Hepatic stellate cell (primary cell): ENCODE measurements at places on chromosomes 12 and 14.

DNA sequence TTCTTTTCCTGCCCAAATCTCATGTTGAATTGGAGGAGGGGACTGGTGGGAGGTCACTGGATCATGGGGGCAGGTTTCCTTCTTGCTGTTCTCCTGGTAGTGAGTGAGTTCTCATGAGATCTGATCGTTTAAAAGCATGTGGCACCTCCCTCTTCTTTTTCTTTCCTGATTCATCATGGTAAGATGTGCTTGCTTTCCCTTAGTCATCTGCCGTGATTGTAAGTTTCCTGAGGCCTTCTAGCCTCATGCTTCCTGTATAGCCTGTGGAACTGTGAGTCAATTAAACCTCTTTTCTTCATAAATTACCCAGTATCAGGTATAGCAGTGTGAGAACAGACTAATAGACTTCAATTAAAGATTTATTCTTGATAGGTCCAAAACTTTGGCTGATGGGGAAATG lies 83.5 kb downstream of the CAND1 start:
- DNase-seq, result no peak

- no peak for DNase-seq
Measured at GRCh38 chr14:95033031-95033430, 124.3 kb downstream of the DICER1 start.

GRCh38 chr12:71555191-71555590 lies 108.5 kb downstream of the ZFC3H1 start:
- no peak for DNase-seq

DNA sequence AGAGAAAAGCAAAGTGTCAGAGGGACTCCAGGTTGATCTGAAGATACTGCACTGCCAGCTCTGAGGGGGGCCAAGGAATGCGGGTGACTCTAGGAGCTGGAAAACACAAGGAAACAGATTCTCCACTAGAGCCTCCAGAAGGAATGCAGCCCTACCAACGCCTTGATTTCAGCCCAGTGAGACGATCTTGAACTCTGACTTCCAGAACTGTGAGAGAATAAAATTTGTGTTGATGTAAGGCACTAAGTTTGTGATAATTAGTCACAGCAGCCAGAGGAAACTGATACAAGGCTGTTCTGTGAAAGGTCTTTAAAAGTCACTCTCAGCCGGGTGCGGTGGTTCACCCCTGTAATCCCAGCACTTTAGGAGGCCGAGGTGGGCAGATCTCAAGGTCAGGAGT lies 34.2 kb downstream of the CKAP4 start:
- no peak for DNase-seq

DNA sequence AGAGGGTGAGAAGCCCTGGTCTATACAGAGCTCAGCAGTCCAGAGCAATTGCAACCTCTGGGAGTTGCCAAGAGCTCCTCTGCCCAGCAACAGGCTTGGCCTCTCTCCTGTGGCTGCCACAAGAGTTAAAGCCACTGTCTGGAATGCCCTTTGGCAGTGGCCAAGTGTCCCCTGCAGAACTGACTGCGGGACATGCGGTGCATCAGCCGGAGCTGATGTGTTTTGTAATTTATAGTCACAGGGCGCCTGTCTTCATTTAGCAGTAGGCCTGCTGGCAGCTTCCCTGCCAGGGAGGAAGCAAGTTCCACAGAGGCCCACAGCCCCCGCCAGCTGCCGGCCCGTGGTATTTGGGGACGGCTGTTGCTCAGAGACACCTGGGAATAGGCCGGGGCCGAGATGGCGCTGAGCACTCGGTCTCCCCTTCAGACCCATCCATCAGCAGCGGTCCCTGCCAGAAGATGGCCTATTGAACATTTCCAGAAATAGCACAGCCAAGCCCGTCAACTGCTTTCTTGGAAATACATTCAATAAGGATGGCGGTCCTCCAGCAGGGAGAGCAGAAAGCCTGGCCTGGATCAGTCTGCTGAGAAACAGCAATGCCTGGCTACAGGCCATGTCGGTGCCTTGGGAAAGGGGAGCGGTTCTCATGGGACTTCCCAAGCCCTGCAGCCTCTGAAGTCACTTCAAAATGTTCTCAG lies 217.4 kb downstream of the CRADD start:
- peak; percentile 43 for DNase-seq

GRCh38 chr12:72540811-72541210 lies 268.6 kb downstream of the TRHDE start:
- no peak for DNase-seq

DNA sequence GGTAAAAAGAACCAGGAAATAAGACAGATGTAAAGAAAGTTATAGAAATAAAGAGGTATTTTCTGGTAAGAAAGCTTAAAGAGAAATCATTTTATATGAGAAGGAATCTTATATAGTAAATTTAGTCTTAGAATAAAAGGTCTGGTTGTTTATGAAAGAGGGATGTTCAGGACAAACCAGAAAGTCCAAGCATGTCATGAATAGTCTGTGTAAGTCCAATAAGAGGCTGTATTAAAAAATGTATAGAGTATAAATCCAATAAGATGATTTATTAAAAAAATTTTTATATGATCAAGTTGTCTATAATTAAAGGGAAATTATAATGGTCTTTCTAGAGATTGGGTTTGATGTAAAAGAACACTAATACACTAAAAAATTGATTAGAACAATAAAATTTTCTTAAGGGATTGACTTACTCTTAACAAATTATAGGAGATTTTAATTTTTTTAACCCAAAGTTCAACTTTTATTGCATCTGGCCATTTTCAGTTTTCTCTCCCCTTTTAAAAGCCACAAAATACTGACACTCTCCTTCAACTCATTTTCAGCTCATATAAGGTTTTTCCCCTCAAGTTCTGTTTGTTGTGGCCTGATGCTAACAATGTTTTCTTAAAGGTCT lies 35.1 kb downstream of the ST8SIA1 start:
- no peak for DNase-seq

DNA sequence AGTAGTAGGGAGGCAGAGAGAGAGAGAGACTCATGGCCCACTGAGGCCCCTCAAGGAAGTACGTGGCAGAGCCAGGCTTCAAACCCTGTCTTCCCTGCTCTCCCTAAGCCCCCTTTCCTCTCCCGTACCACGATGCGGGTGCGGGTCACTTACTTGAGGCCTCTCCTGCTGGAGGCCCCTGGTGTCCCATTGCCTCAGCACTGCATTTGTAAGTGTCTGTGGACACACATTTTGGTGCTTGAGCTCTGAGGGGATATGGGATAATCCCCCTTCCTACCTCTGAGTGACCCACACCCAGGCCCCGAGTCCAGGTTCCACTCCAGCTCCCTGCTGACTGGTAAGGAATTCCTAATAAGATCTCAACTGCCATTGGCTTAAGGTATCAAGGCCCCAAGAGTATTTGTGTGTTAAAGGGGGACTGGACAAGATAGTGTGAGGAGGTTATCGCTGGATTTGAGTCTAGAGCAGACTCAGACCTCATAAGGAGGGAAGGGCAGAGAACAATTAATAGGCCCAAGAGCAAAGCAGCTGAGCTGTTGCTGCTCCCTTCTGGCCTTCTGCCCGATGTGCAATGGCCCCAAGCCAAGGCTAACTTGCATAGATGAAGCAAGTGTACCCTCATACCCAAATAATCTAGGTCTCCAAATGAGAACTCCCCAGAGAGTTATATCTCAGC lies 71.9 kb downstream of the CRACR2A start:
- no peak for DNase-seq

- DNase-seq, result peak; percentile 89
Measured at GRCh38 chr12:48795550-48796455, 6.9 kb upstream of the ADCY6 start.

DNA sequence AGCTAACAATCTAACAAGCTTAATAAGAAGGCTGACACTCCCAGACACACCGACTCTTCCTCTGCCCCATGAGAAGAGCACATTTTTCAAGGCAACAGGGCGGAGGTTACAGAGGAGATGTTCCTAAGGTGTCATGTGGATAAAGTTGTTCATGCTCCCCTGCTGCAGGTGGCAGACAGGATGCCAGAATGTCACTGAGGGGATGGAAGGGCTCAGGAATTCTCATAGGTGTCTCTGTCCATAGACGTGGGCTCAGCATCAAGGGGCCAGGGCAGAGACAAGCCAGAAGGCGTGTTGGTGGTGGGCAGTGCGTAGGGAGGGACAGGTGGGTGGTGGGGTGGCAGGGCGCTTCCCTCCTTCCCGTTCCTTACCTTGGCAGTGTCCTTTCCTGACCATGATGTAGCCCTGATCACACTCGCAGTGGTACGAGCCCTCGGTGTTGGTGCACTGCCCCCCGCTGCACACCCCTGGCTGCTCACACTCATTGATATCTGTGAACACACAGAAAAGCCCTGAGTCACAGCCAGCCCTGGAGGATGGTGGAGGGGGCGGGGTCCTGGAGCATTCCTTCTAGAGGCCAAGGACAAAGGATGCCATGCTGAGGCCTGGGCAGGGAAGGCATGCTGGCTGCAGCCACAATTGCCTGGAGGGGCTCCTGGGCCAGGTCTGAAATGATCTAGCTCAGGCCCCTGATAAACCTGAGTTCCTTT lies 23.0 kb downstream of the ISCA2 start:
- peak; percentile 62 for DNase-seq

GRCh38 chr14:98226411-98226810 lies 1045.6 kb downstream of the BCL11B start:
- no peak for DNase-seq

- DNase-seq, result peak; percentile 24
Measured at GRCh38 chr12:124915239-124916236, 1.1 kb upstream of the UBC start.

DNA sequence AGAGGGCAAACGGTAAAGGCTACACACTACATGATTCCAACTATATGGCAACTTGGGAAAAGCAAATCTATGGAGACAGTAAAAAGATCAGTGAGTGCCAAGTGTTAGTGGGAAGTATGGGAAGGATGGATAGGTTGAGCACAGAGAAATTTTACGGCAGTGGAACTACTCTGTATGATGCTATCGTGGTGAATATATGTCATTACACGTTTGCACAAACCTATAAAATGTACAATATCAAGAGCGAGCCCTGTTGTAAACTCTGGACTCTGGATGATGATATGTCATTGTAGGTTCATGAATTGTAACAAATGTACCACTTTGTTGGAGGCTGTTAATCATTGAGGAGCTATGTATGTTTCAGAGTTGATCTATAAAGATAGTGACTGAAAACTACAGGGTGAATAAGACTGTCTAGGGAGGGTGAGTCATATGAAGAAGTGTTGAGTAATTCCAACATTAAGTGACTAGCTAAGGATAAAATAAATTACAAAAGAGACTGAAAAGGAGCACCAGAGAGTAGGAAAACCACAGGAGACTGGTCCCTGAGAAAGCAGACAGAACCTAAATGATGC lies 349.2 kb upstream of the LMO3 start:
- DNase-seq, result no peak

GRCh38 chr12:12908711-12909110 lies 17.3 kb downstream of the GPRC5A start:
- no peak for DNase-seq

DNA sequence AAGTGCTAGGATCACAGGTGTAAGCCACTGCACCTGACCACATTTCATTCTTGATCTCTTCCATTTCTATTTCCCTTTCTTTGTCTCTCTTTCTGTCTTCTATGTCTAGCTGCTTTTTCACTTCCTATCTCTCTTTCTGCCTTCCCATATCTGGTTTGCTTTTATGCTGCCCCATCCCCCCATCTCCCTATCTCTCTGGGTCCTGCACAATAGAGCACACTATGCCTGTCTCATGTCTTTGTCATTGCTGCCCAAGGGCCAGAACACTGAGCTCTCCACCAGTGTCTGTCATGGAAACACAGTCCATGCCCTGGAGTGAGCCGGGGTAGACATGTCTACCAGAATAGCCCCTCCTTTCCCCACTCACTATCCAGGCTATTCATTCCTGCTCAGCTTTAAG lies 12.3 kb upstream of the RARG start:
- no peak for DNase-seq

GRCh38 chr12:116606397-116606796 lies 47.2 kb downstream of the MAP1LC3B2 start:
- no peak for DNase-seq

- no peak for DNase-seq
Measured at GRCh38 chr12:87142342-87142741, 886.2 kb upstream of the MGAT4C start.

DNA sequence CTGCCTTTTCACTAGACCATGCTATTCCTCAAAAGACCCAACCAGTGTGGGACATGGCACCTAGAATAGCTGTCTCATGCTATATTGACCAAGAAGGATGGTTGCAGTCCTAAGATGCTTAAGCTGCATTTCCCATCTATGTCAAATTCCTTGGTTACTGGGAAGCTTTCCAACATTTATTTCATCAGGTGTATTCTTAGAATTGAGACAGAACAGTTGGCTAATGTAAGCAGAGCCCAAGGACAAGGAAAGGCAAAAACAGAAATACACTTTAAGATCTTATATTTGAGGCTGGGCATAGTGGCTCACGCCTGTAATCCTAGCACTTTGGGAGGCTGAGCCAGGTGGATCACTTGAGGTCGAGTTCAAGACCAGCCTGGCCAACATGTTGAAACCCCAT lies 24.7 kb downstream of the ARG2 start:
- DNase-seq, result no peak

GRCh38 chr12:90939382-90939781 lies 15.6 kb downstream of the CCER1 start:
- no peak for DNase-seq

DNA sequence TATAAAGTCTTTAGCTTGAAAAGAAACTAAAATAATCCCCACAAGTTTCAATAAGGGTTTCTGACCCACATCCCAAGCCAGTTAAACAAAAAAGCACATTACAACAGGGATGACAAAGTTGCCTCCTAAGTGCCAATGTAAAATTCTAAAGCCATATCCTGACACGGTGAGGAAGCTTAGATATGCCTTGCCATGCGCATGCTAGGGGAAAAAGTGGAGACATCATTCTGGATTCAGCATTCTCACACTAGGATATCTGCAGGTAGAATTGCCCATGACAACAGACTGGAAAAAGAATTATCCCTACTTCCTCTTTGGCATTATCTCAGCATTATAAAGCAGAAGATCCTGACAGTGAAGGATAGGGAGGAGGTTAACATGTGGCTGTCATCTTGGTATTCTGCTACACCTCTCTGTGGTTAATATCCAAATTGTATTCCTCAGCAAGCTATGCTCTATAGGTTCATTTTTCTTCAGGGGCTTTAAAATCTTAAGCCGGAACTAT lies 4.9 kb downstream of the DUSP6 start:
- DNase-seq, result no peak

DNA sequence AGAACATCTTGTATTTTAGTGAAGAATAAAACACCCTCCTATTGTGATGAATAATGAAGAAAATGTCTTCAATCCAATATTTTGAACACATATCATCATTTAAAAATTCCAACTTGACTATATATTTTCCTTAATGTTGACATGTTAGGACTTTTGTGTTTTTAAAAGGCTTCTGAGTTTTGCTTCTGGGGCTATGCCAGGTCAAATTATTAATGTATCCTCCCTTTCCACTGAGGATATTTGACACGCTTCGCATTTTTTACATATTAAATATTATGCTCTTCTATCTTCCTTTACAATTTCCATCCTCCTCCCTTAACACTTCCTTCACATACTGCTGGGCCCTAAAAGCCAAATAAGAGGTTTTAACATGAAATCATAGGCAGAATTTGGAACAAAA lies 20.6 kb downstream of the RERG start:
- DNase-seq, result no peak

- no peak for DNase-seq
Measured at GRCh38 chr14:65664436-65664835, 251.9 kb downstream of the FUT8 start.
